OCI-LY7 (cell line): ENCODE measurements at places on chromosomes 7 and 10. TPM values are rescaled to one million over a fixed set of nuclear protein-coding genes. Genes with fewer than 3 reads are reported as not detected.

GRCh38 chr10:5591336-5591824 lies 66.6 kb downstream of the CALML3 start:
- peak; percentile 24 for DNase-seq

DNA sequence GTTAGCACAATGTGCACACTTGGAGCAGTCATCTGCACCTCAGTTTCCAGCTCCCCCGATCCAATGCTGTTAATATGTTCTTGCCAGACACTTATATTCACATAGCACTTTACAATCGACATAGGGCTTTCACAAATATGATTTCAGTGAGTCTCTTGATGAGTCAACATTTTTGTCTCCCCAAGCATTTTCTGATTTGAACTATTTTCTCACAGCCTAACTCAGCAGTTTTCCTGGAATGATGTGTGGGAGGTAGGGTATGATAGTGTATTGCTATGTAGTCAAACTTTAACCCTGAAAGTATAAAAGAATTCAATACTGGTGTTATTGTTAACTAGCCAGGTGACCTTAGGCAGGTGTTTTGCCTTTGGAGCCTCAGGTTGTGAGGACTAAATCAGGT lies 82.5 kb upstream of the LRGUK start:
- no peak for DNase-seq

DNA sequence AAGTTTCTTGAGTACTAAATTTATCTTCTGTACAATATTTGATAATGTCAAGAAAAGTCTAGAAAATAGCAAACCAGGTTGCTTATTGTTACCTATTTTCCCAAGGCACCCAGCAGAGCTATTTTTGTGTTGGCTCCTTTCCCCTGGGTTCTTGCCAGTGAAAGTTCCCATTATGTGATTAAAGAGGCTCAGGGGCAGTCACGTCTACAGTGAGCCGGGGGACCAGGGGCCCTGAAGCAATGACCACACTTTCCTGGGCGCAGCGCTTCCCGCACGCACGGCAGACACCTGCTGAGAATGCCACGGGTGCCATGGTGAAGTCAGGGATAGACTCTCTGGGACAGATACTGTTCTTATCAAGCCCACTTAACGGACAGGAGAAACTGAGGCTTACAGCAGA lies 10.4 kb upstream of the CNPY1 start:
- no peak for DNase-seq

Gene CLDN4
- total RNA-seq = 0.90 and 1.0 TPM in 2 replicates

Gene DOCK4
- total RNA-seq = 0.91 and 2.8 TPM in 2 replicates

DNA sequence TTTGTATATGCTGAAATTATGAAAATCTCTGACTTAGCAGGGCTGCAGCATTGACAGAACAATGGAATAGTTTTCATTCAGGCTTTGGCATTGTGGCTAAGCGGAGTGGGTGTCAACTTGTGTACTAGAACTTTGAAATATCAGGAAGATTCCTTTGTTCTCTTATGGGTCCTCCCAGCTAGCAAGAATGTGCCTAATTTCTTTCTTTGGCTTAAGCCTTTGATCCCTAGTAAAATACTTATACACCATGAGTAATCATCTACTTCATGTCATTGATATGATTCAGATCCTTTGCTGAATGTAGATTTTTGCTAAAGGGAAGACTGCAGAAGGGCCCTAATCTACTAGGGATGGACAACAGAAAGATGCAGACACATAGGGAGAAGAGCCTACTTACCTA lies 6.2 kb downstream of the AVL9 start:
- no peak for DNase-seq

DNA sequence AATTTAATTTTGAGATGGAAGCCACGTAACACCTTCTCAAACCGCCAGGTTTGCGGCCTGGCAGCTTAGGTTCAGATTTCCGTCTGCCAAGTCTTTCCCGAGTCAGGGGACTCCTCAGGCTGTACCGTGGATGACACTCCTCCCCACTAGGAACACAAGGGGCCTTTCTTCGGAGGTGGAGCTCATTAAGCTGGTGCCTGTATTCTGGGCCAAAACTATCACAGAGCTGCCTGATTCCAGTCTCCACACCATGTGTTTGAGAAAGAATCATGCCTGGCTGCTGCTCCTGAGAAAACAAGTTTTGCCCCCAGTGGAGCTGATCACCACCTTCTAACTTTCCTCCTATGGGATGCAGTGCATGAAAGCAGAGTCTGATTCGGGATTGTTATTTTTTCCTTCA lies 44.8 kb downstream of the TMEM209 start:
- no peak for DNase-seq

- no peak for DNase-seq
These were observed 6.1 kb downstream of the RASSF4 start for GRCh38 chr10:44965651-44966097.

- DNase-seq = no peak
These were observed 215.8 kb upstream of the FZD8 start for GRCh38 chr10:35857860-35858259.
